Large intestine (tissue), 12 donors: ENCODE measurements at places on chromosomes 3 and 15. TPM values are rescaled to one million over a fixed set of nuclear protein-coding genes. Genes with fewer than 3 reads are reported as not detected.

GRCh38 chr3:45659661-45660566 is 29.3 kb upstream of the SACM1L start:
- peaks cover 6% of the 10 kb centered on the region for H3K4me1 ChIP-seq
- H3K4me3 ChIP-seq, result no peak overlapping the region
- DNase-seq, result peak; percentile 65
- no peaks in the 10 kb centered on the region for H3K27me3 ChIP-seq

ARL6IP5 gene
- 67.3 TPM for polyA plus RNA-seq

GRCh38 chr3:165827883-165828282 is 9.3 kb downstream of the BCHE start:
- no peaks in the 10 kb centered on the region for H3K4me1 ChIP-seq
- H3K27ac ChIP-seq, result no peak overlapping the region
- H3K27me3 ChIP-seq, result no peaks in the 10 kb centered on the region
- no peak overlapping the region for H3K4me3 ChIP-seq
- DNase-seq, result no peak
- H3K36me3 ChIP-seq, result no peaks in the 10 kb centered on the region

TM4SF1 gene
- 56.9 TPM for polyA plus RNA-seq

- H3K27ac ChIP-seq, result no peak overlapping the region
- no peaks in the 10 kb centered on the region for H3K27me3 ChIP-seq
- H3K4me3 ChIP-seq, result no peak overlapping the region
- no peaks in the 10 kb centered on the region for H3K36me3 ChIP-seq
- no peak for DNase-seq
Observed at GRCh38 chr3:144317961-144318360, 346.3 kb downstream of the DIPK2A start.

DNA sequence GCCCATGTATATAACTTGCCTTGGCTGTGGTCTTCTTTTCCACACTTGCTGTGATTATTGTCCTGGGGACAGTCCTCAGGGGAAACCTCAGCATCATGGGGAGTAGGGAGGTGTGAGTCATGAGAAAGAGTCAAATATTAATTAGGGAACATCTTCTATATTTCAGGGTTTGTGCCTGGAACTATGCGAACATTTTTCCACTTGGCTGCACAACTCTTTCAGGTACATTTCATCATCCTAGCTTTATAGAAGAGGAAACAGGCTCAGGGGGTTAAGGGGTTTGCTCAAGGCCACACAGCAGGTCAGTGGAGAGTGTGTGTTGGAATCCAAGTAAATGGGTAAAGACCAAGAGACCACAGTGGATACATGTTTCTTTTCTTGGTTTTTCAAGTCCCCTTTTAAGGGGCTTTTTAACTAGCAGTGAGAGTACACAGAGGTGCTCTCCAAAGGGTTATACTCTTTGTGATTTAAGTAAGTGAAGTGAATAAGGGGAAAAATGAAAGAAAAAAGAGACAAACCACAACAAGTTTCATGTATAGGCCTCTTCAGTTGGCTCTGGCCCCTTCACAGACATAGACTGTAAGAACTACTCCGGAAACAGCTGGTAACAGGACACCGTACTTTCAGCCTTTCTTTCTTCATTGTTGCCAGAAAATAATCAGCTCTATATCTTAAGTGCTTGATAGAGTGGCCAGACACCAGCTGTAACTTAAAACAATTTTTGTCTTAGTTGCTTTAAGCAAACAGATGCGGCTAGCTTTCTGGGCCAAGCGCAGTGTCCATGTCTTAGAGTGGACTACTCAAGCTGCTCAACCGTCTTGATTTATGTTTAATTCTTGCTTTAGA is 64.6 kb downstream of the EEFSEC start:
- H3K36me3 ChIP-seq, result no peaks in the 10 kb centered on the region
- no peak for DNase-seq
- no peak overlapping the region for H3K27ac ChIP-seq
- H3K4me3 ChIP-seq, result no peak overlapping the region
- H3K4me1 ChIP-seq, result no peaks in the 10 kb centered on the region
- no peaks in the 10 kb centered on the region for H3K27me3 ChIP-seq

DNA sequence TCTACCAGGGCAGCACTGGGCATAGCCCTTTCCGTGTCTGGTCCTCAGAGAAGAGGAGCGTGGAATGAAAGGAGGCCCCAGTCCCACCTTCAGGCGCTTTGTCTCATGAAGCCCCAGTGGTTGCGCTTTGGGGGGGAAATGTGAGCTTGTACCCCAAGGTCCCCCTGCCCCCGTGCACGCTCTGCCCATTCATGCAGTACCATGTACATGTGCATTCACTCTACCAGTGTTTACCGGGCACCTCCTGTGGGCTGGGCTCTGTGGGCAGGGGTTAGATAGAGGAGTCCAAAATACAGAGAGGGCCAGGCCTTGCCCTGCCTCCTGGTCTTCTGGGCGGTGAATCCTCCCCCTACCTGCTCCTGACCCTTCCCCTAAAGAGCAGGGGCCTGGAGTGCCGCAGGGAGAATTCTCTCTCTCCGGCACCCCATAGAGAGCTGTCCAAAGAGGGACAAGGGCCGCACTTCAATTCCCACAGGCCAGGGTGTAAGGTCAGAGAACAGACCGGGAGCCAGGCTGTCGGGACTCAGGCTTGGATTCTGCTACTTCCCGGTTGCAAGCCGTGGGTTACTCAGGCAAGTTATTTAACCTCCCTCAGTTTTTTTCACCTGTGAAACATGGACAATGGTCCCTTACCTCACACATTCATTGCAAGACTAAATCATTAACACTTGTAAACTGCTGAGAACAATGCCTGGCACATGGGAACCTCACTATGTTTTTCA is 153.4 kb downstream of the MEGF11 start:
- peaks cover 7% of the 10 kb centered on the region for H3K27me3 ChIP-seq
- no peak for DNase-seq
- H3K27ac ChIP-seq, result no peak overlapping the region

DNA sequence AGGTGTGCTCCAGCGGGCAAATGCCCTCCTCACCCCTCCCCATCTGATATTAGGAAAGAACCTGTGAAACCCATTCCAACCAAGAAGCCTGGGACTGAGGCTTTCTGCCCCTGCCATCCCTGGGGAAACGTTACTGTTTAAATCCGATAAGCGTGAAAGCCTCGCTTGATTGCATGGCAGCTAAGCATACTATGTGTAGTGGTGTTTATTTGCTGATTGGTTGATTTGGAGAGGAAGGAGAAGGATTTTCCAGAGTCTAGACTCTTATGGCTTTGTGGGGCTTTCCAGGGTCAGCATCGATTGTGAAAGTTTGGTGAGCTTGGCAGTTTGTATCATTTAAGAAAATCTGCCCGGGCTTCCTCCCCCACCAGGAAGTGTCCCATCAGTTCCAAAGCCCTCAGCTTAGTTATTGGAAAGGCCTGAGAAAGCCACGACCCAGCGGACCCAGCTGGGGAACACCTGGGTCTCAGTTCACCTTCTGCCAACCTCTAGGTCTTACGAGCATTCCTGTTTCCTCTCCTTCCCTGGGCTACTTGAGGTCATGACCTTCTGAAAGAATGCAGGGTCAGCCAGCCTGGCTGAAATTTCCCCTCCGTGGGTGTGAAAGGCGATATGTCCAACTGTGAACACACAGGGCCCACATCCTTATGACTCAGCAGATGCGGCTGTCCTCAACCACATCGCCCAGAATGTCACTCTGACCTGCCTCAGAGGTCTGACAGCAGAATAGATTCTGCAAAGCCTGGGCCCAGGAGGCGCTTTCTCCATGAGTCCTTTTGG is 62.8 kb upstream of the HERC1 start:
- no peak for DNase-seq
- H3K4me1 ChIP-seq, result no peaks in the 10 kb centered on the region
- no peaks in the 10 kb centered on the region for H3K27me3 ChIP-seq
- H3K36me3 ChIP-seq, result no peaks in the 10 kb centered on the region

ANKRD63 gene
- polyA plus RNA-seq, result 0.16 TPM

PIERCE2 gene
- polyA plus RNA-seq, result 2.3 TPM

DNA sequence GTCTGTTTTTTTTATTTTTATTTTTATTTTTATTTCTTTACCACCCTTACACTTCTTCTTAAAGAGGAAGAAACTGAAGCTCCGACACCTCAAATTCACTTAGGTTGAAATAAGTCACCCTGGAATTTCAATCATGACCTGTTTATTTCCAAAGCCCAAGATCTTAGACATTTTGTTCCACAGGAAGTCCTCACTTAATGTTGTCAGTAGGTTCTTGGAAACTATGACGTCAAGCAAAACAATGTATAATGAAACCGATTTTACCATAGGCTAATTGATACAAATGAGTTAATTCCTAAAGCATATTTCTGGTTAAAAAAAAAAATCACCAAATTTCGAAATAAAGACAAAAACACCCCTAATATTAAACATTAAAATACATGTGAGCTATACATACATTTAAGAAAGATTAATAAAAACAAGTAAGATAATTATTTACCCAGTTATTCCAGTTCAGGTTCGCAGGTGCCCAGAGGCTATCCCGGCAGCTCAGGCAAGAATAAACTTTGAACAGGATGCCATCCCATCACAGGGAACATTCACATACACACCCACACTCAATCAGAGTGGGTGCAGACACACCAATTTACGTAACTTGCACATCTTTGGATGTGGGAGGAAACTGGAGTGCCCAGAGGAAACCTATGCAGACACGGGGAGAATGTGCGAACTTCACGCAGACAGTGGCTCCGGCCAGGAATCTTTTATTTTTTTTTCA is 391.0 kb downstream of the RAP2B start:
- no peaks in the 10 kb centered on the region for H3K36me3 ChIP-seq
- no peak overlapping the region for H3K27ac ChIP-seq
- no peak for DNase-seq
- no peaks in the 10 kb centered on the region for H3K4me1 ChIP-seq
- H3K27me3 ChIP-seq, result no peaks in the 10 kb centered on the region
- H3K4me3 ChIP-seq, result no peak overlapping the region

GRCh38 chr3:141021261-141021660 is 29.9 kb upstream of the SPSB4 start:
- no peak overlapping the region for H3K4me3 ChIP-seq
- H3K27me3 ChIP-seq, result peaks cover 2% of the 10 kb centered on the region
- no peak for DNase-seq
- H3K27ac ChIP-seq, result no peak overlapping the region
- H3K4me1 ChIP-seq, result no peaks in the 10 kb centered on the region

DNA sequence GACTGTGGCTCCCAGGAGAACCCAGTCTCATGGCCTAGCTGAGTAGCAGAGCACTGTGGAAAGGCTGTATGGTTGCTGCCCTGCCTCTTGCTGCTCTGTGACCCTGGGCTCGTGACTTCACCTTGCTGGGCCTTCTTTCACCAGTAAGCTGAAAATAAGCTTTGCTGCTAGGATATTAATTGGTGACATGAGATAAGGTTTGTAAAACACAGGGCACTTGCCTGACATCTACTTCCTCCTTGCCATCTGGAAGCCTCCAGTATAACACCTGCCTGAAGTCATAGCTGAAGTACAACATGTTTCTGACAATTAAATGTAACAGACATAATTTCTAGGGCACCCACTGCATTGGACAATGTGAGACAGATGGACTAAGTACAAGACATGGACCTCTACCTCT is 53.6 kb downstream of the CLEC3B start:
- DNase-seq, result peak; percentile 19
- H3K4me3 ChIP-seq, result no peak overlapping the region
- H3K4me1 ChIP-seq, result peaks cover 10% of the 10 kb centered on the region
- peaks cover 10% of the 10 kb centered on the region for H3K36me3 ChIP-seq
- no peaks in the 10 kb centered on the region for H3K27me3 ChIP-seq

DNA sequence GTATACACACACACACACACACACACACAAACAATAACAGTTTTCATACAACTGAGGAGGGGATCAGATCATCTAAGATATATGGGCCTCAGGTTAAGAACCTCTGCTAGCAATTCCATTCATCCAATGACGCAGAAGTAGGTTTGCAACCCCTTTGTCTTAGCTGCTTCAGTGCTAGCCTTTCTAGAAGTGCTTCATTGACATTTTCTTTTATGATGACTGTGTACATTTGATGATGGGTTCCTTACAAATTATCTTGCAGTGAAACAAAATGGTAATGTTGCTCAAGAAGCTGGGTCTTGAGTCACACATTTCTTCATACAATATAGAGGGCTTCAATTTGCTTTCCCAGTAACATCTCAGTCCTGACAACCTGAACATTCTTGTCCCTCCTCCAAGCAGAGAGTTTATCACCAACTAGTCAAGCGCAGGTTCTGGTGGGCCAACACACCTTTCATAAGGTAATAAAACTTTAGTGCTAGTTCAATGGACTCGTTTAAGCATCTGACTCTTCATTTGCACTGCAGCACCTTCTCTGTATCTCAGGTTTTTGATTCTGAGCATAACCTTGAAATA is 269.5 kb downstream of the CNTN3 start:
- peak overlapping the region; percentile 56 for H3K27ac ChIP-seq
- no peak overlapping the region for H3K4me3 ChIP-seq
- no peaks in the 10 kb centered on the region for H3K36me3 ChIP-seq

DNA sequence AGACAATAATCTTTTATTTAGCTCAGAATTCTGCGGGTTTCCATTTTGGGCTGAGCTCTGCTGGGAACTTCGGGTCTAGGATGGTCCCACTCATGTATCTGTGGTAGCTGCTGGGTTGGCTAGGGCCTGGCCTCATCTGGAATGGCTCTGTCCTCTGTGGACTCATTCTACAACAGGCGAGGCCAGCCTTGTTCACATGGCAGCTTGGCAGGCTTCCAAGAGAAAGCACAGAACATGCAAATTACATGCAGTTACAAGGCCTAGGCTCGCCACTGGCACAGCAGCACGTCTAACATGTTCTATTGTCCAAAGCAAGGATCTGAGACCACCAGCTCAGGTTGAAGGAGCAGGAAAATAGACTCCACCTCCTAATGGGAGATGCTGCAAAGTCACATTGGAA is 431.4 kb downstream of the PDCD6IP start:
- H3K4me3 ChIP-seq, result no peak overlapping the region
- no peaks in the 10 kb centered on the region for H3K36me3 ChIP-seq
- no peaks in the 10 kb centered on the region for H3K27me3 ChIP-seq
- no peak overlapping the region for H3K27ac ChIP-seq
- DNase-seq, result peak; percentile 83
- H3K4me1 ChIP-seq, result no peaks in the 10 kb centered on the region

DNA sequence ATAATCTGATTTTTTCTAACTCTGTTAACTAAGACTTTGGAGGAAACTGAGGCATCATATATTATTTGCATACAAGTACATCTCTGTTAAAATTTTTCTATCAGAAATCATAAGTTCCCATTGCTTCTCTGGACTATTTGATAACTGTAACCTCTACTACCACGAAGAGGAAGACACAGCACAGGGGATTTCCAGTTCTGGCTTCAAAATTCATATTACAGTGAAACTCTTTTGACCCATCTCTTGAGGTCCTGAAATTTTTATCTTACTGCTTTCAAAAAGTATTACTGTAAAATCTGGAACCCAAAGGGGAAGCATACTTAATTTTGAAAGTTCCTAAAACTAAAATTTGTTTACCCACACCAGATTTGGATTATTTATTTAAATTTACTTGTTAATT is 4.2 kb downstream of the PLSCR1 start:
- peaks cover 16% of the 10 kb centered on the region for H3K4me1 ChIP-seq
- peak overlapping the region; percentile 11 for H3K27ac ChIP-seq
- no peaks in the 10 kb centered on the region for H3K27me3 ChIP-seq
- no peak overlapping the region for H3K4me3 ChIP-seq
- DNase-seq, result no peak
